ENCODE measurements at places on chromosomes 5 and 9.

DNA sequence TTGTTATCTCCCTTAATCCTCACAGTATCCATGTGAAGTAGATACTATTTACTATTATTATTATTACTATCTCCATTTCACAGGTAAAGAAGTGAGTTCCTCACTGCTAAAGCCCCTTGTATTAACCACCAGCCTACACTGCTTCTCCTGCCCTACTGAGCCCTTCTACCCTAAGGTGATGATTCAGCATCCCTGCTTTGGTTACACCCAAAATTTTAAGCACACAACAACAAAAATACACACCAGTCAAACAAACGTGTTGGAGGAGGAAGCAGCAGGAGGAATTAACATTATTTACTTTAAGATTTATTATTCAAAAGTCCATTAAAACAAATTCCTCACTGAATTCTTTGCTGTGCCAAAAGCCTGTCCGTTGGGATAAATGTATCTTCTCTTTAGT lies 370.2 kb upstream of the BRINP1 start:
- DNase-seq: no peak

GRCh38 chr5:154587123-154588026 lies 109.3 kb upstream of the HAND1 start:
- no peak for DNase-seq

GRCh38 chr5:95940758-95941682 lies 20.6 kb downstream of the ELL2 start:
- no peak for DNase-seq

- DNase-seq: no peak
Measured at GRCh38 chr9:94159069-94159939, 75.0 kb downstream of the PTPDC1 start.

DNA sequence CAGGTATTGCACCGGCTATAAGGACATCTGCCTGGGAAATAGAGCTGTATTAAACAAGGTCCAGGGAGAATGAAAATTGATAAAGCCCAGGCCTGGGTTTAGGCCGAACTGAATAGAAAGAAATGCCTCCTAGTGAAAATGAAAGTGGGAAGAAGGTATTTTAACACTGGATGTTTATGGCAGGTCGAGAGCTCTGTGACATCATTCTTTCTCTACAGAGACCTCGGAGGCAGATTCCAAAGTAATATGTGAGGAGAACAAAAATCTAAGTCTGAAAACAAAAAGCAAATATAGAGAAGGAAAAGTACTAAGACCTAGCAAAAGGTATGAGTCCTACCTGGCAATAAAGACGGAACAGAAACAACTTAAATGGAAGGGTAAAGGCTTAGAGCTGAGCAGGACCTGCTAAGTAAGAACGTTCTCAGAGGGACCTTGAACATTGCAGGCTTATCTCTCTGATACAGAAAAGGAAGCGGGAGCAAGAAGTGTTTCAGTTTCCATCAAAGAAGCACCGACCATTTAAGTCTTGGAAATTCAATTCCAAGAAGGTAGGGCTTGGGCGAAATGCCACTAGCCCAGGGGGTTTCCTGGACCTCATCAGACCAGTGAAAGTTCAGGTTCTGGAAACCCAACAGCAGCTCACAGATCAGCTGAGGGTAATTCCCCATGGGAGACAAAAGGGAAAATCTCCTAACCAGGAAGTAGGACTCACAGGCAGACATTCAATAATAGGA lies 80.0 kb downstream of the SUSD1 start:
- DNase-seq: no peak

DNA sequence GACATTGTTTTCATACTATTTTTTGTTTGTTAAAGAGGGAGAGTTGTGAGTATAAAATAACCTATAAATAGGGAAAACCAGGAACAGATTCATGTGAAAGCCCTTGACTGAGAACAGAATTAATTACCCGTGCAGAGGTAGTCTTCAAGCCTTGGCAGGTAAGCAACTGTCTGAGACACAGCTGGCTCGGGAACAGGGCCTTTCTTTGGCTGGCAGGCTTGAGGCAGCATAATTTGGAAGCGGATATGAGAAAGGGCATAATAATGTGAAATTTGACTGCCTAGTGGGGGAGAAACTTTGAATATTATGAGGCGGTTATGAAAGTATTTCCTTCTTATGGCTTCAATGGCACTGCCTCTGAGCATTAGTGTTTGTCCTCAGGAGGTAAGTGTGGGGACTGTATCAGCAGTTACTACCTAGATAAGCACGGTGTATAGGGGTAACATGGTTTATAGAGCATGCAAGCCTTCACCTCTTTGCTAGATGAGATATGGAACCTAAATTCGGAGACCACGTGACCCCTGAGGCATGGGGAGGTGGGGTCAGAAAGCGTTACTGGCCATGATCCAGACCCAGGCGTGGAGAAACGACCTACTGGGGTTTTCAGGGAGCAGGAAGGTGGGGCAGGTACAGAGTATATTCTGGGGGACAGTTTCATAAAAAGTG lies 210.2 kb upstream of the GAS1 start:
- DNase-seq: no peak

DNA sequence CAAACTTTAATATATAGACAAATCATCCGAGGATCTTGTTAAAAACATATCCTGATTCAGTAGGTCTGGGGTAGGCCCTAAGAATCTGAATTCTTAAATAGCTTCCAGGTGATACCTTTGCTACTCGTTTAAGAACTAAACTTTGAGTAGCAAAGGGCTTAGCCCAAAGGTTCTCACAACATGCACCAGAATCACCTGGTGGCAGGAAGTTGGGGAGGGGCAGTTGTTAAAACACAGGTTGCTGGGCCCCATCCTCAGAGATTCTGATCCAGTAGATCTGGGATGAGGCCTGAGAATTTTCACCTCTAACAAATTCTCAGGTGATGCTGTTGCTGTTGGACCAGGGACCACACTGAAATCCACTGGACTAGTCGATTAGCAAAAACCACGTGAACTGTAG lies 20.0 kb upstream of the RGMB start:
- no peak for DNase-seq

- no peak for DNase-seq
Measured at GRCh38 chr5:133385346-133385745, 227.0 kb downstream of the FSTL4 start.

Measured in activated CD4-positive, alpha-beta T cell treated with anti-CD3 and anti-CD28 coated beads, Interleukin-10, Interleukin-2, amounts not matched to agents 100 ng/mL and 50 ng/mL, durations not matched to agents 16 hours and 8 hours (primary cell).